Right atrium auricular region (tissue), 2 donors: ENCODE measurements at places on chromosomes 5 and 9. TPM values are rescaled to one million over a fixed set of nuclear protein-coding genes. Genes with fewer than 3 reads are reported as not detected.

AK8 gene
- total RNA-seq, result not detected

DMRT2 gene
- total RNA-seq, result not detected

PCDHB3 gene
- 0.83 TPM for total RNA-seq

DRD1 gene
- total RNA-seq, result not detected

CDX1 gene
- total RNA-seq, result not detected

NFIB gene
- 74.4 TPM for total RNA-seq

N4BP3 gene
- total RNA-seq, result 0.85 TPM

PRDM9 gene
- total RNA-seq, result not detected

OR2V1 gene
- total RNA-seq, result not detected

MYOZ3 gene
- 2.0 TPM for total RNA-seq

SPATA6L gene
- 0.15 TPM for total RNA-seq

SPINK4 gene
- not detected for total RNA-seq

PROB1 gene
- total RNA-seq, result 28.6 TPM

FBP2 gene
- total RNA-seq, result not detected

SLC36A3 gene
- not detected for total RNA-seq

CCL28 gene
- total RNA-seq, result 1.3 TPM

TTC33 gene
- total RNA-seq, result 16.7 TPM

TBC1D2 gene
- total RNA-seq, result 2.6 TPM

BHMT gene
- total RNA-seq, result not detected

LHFPL2 gene
- 15.9 TPM for total RNA-seq

OCLN gene
- total RNA-seq, result 2.7 TPM

ADAMTSL2 gene
- 27.7 TPM for total RNA-seq

ANKRD31 gene
- 0.08 TPM for total RNA-seq

TNFSF15 gene
- total RNA-seq, result 0.16 TPM

FOXD4L3 gene
- not detected for total RNA-seq

PLAA gene
- total RNA-seq, result 19.7 TPM

NUTM2G gene
- not detected for total RNA-seq

PCDHA11 gene
- 0.96 TPM for total RNA-seq

BAG1 gene
- 166 TPM for total RNA-seq

LMBRD2 gene
- 19.9 TPM for total RNA-seq

SPEF2 gene
- total RNA-seq, result 2.0 TPM

FGD3 gene
- total RNA-seq, result 2.2 TPM

GMCL2 gene
- not detected for total RNA-seq

SPINK7 gene
- total RNA-seq, result not detected

ACOT12 gene
- not detected for total RNA-seq

RAB3C gene
- 0.16 TPM for total RNA-seq

GALNT12 gene
- 2.7 TPM for total RNA-seq

CDC25C gene
- total RNA-seq, result not detected

IFNA4 gene
- total RNA-seq, result not detected

ARPC5L gene
- total RNA-seq, result 21.7 TPM
